Activated effector memory CD4-positive, alpha-beta T cell treated with anti-CD3 and anti-CD28 coated beads, Interleukin-2, amount 50 U/mL, for 16 hours (primary cell): ENCODE measurements at places on chromosomes 16 and 17.

DNA sequence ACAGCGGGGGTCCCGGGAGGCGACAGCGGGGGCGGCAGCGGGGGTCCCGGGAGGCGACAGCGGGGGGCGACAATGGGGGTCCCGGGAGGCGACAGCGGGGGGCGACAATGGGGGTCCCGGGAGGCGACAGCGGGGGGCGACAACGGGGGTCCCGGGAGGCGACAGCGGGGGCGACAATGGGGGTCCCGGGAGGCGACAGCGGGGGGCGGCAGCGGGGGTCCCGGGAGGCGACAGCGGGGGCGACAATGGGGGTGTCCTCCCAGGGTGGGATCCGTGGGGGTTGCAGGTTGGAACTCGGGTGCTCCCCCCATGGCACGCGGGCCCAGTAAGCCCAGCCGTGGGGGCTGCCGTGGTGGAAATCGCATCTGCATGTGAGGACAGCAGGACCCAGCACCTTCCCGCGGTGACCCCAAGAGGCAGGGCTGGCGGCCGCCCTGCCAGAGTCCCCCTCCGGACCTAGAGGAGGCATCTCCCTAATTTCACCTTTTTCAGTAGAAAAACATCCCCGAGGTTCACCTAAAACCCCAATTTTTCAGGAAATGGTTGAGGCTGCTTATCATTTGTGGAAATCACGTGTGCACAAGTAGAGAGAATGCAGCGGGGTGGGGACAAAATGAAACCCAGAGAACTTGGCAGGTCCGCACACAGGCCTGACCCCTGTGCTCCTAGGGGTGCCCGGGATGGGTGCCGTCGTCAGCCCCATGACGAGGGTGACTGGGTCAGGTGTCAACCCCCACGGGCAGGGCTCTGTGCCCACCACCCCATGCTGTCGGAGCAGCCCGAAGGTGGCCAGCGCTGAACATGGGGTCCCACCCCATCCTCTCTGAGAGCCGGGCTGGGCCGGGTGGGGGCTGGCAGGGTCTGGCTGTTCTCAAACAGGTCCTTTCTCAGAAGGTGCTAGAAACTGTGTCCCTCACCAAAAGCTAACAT lies 10.5 kb upstream of the METRNL start:
- no peak for DNase-seq

DNA sequence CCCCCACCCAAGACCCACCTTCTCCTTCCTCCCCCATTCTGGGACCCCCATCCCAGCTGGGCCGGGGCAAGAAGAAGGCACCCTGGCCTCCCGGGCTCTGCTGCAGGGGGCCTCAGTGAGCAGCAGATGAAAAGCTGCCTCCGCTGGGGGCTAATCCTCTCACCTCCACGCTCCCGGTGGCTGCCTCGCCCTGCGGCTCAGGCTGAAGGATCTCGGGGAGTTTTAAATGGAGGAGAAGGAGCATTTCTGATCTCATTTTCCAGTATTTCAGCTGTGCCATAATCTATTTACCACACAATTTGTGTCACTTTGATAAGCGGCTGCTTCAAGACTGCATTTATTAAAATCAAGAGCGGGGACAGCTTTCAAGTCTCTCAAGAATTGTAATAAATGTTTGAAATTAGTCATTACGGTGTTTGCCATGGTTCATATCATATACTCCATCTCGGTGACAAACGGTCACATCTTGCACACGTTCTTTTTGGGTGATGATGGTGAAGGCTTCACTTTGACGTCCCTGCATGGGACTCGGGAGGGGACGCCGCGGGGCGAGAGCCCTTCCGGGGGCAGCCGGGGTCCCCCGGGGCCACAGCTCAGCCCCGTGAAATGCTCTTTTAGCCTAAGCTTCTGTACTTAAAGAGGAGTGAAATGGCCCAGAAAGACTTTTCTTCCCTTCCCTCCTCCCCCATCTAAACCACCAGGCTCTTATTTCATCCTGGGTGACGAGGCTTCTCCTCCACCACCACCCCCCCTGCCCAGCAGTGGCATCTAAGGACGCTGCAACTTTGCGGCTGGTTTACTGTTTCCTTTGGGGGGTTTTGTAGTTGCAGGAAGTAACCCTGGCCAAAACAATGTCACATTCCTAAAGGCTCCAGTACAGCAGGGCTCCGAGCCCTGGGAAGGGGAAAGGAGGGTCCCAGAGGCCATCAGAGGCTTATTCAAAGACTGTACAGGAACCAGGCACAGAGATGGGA lies 313.1 kb upstream of the TNRC6C start:
- DNase-seq = peak; percentile 84

DNA sequence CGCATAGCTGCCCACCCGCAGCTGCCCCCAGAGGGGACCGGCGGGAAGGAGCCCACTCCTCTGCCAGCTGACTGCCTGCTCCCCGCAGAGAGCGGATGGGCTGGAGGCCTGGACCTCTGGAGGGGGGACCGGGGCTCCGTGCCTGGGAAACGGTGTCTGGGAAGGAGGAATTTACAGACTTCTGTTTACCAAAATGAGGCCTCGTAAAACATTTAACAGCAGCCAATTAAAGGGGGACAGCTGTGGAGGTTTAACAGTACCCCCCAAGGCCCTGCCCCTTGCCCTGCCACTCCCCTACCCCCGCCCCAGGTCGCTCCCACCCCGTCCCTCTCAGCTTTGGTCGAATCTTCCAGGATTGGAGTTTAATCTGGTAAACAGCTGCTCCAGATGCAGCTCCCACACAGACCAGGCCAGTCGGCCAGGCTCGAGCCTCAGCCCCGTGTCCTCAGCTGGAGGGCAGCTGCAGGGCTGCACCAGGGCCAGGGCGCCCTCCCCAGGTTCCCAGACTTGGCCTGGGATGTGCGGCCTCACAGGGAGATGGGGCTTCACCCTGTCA lies 41.1 kb downstream of the BAHCC1 start:
- DNase-seq = no peak

DNA sequence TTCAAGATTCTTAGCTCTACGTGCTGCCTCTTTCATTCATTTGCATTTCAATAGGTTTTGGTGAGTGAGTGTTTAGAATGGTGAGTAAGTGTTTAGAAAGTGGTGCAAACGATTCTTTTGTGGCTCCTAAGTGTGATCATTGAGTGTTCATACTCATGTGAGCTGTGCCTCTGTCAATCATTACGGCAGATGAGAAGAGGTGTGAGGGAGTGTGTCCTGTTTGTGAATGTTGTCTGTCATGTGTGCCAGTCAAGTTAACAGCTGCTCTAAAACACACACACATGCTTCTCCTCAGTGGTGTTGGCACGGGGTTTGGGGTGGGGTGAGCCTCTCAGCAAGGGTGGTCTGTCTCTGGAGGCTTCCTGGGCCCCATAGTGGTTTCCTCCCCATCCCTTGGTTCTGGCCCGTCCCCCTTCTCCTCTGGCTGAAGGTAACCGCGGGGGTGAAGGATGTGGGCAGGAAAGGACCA lies 11.4 kb downstream of the MYL4 start:
- no peak for DNase-seq

GRCh38 chr17:4162775-4163466 lies 19.9 kb downstream of the CYB5D2 start:
- no peak for DNase-seq

- DNase-seq = peak; percentile 78
These were observed at the start of gene GPRC5B for GRCh38 chr16:19884611-19885450. Gene GPRC5B (minus strand): TSS chr16:19884848. CDS start chr16:19872845, 12,003 bp downstream.

DNA sequence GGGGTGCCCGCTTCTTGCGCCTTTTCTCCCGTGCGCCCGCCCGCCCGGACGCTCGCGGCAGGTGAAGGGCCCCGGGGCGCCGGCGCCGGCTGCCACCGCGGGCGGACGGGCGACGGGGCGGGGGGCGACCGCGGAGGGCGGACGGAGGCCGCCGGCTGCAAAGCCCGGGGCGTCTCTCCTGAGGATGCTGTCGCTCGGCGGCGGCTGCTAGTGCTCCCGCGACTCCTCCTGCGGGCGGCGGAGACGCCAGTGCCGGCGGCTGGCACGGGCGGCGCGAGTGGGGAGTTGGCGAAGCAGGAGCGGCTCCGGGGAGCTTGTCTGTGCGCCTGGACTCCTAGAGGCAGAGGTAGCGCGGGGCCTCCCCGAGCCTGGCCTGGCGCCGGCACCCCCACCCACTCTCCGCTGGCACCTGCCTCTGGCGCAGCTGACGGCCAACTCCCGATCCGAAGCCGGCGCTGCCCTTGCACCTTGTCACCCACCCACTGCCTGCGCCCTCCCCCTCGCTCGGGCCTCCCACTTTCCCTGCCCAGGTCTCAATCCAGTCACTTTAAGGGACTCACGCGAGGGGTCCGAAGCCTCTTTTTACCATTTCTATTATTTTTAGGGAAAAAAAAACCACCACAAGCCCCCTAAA lies at the start of gene FAM20A:
Gene FAM20A (minus strand): TSS at position 437 of the 634 bp plus-strand sequence. CDS start 701 bp downstream, outside the sequence.
- DNase-seq = no peak

DNA sequence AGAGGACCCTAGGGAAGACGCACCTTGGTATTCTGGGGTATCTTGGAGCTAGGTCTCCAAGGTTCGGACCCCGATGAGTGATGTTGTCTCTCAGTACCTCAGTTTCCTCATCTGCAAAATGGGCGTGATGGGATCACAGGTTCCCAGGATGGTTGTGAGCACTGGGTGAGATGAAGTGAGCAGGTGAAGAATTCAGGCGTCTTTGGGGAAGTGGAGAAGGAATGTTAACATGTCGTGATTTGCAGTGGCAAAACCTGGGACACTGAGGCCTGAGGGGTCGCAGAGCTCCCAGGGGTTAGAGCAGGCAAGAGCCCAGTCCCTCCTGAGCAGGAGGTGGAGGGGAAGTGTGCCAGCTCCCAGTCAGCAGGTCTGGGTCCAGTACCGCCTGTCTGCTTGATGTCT lies 215.1 kb upstream of the GSE1 start:
- DNase-seq = peak; percentile 24

GRCh38 chr17:56320443-56320842 lies 167.2 kb downstream of the ANKFN1 start:
- DNase-seq = no peak

DNA sequence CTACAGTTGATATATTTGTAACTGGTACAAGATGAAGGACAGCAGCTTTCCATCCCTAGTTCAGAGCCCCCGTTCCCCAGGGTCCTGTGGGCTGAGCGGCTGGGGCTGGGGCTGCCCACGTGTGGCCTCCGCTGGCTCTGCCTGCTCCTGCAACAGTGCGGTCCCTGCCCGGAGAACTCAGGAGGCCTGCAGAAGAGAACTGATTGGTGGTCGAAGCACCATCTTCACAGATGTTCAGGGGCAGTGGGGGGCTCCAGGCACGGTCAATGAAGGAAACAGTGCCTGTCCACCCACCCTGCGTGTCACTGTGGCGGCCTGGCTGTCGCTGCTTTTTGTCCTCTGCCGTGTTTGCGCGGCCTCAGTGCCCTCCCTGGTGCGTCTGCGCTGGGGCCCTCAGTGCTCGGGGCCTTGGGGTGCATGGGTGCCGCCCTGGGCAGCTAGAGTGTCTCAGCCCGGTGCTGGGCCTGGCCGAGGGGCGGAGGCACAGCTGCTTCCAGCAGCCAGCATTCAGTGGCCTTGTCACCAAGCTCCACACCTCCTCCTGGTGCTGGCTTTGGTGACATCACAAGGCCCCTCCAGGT lies 4.2 kb upstream of the NUDT16L1 start:
- no peak for DNase-seq

- no peak for DNase-seq
These were observed 86.1 kb downstream of the KANSL1 start for GRCh38 chr17:46106966-46107644.

GRCh38 chr17:21025451-21025850 lies 17.4 kb downstream of the USP22 start:
- no peak for DNase-seq

GRCh38 chr16:11383481-11384183 lies 38.4 kb downstream of the RMI2 start:
- no peak for DNase-seq

DNA sequence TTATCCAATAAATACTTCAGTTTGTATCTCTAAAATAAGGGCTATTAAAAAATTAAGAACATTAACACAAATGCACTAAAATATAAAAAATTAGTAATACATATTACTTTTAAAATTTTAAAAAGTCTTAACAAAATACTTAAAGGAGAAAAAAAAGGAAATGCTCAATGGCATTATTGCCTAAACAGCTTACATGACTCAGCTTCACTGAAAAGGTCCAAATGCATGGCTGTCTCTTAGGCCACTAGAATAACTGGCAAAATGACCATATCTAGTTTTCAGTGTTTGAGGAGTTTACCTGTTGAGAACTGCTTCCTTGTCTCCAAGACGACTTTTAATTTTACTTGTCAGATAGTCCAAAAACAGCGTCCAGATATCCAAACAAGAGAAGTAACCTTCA lies 66.0 kb downstream of the XPO6 start:
- no peak for DNase-seq

- no peak for DNase-seq
These were observed 246.4 kb downstream of the XYLT1 start for GRCh38 chr16:17224350-17224749.

GRCh38 chr16:87407511-87408112 lies 15.5 kb downstream of the MAP1LC3B start:
- DNase-seq = no peak

DNA sequence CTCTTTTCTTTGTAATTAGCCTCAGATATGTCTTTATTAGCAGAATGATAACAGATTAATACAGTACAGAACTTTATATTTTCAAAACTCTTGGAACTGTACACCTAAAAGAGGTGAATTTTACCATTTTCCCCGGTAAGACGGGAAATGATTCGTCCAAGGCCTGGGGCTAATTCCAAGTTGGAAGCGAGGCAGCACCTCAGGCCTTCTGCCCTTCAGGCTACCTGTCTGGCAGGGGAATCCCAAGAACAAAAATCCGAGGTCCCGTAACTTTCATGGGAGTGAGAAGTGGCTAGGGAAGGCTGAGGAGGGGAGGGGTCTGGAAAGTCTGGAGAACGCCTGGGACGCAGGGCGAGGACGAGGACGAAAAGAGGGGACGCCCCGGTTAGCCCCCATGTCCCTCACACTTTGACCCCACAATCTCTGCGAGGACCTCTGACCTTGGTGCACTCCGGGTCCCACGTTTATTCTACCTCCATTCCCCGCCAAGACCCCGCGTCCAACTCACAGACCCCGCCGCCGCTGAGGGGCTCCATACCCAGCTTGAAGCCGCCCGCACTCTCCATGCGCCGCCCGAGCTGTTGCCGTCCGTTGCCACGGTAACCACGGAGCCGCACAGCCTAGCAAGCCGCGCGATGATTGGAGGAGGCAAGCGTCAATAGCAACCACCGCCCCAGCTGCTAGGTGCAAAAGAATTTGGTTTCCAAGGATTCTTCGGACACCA lies at the start of gene HYDIN:
Gene HYDIN (minus strand): TSS at position 601 of the 724 bp plus-strand sequence. CDS start 43,827 bp downstream, outside the sequence.
- no peak for DNase-seq

GRCh38 chr17:80671039-80671824 lies 126.6 kb downstream of the RPTOR start:
- no peak for DNase-seq
